ENCODE measurements at places on chromosomes 3 and 15.

- DNase-seq, result no peak
These were observed 33.0 kb downstream of the ALDH1L1 start for GRCh38 chr3:126147147-126147931.

GRCh38 chr15:76533060-76533820, 196.7 kb downstream of the ISL2 start:
- no peak for DNase-seq

- DNase-seq, result no peak
These were observed 153.8 kb downstream of the MTHFS start for GRCh38 chr15:79743032-79743431.

- no peak for DNase-seq
These were observed 106.5 kb downstream of the ERC2 start for GRCh38 chr3:56361731-56362130.

- DNase-seq, result peak; percentile 17
These were observed 187.3 kb downstream of the KCNAB1 start for GRCh38 chr3:156307704-156308103.

GRCh38 chr3:24604215-24604614, 109.6 kb upstream of the THRB start:
- DNase-seq, result no peak

DNA sequence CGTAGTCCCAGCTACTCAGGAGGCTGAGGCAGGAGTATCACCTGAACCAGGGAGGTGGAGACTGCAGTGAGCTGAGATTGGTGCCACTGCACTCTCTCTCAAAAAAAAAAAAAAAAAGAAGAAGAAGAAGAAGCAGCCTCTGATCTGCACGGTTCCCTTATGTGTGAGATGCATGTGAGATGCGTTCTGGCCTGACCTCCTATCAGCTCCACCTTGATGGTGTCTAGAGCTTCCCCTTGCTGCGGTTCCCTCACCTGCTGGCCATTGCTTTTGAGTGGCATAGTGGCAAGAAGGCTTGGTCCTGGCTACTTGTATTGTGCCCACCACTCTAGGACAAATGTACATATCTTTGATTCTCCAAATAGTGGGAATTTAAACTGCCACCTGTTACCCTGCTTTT, 49.4 kb upstream of the CFAP161 start:
- no peak for DNase-seq

GRCh38 chr3:71307991-71308697, 275.4 kb downstream of the FOXP1 start:
- no peak for DNase-seq

- DNase-seq, result no peak
These were observed 453.2 kb downstream of the NR2F2 start for GRCh38 chr15:96783746-96784145.

- DNase-seq, result no peak
These were observed 22.1 kb downstream of the PLOD2 start for GRCh38 chr3:146138902-146139301.

DNA sequence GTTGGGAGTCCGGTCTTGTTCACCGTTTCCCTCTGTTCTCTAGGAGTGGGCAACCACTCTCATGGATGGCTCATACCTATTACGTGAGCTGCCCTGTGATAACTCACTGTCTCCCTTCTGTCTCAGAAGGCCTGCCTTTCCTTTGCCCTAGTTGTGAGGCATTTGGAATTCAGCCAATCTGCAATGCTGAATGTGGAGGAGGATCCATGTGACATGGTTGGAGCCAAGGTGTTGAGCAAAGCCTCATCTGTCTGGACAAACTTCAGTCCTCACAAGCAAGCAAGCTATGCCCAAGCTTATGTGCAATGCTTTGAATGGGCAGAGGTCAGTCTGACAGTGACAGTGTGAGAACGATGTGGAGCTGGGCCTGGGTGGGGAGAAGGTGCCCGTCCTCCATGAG, 37.8 kb upstream of the ATP10A start:
- no peak for DNase-seq

DNA sequence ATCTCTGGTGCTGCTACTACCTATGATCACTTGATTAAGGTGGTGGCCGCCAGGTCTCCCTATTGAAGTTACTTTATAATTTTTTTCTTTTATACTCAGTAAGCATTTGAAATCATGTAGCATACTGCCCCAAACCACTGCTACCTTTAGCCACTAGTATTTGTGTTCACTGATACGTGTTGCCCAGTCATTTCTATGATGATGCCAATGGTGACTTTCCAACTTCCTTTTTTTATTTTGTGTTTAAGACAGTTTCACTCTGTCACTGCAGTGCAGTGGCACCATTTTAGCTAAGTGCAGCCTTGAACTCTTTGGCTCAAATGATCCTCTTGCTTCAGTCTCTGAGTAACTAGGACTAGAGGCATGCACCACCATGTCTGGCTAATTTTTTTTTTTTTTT, 598.2 kb downstream of the NAALADL2 start:
- DNase-seq, result no peak

GRCh38 chr15:94314639-94315038, 83.3 kb downstream of the MCTP2 start:
- DNase-seq, result no peak

GRCh38 chr3:50415816-50416215, 56.5 kb upstream of the TMEM115 start:
- no peak for DNase-seq

GRCh38 chr15:98999233-98999632, 8.4 kb downstream of the PGPEP1L start:
- DNase-seq, result no peak

DNA sequence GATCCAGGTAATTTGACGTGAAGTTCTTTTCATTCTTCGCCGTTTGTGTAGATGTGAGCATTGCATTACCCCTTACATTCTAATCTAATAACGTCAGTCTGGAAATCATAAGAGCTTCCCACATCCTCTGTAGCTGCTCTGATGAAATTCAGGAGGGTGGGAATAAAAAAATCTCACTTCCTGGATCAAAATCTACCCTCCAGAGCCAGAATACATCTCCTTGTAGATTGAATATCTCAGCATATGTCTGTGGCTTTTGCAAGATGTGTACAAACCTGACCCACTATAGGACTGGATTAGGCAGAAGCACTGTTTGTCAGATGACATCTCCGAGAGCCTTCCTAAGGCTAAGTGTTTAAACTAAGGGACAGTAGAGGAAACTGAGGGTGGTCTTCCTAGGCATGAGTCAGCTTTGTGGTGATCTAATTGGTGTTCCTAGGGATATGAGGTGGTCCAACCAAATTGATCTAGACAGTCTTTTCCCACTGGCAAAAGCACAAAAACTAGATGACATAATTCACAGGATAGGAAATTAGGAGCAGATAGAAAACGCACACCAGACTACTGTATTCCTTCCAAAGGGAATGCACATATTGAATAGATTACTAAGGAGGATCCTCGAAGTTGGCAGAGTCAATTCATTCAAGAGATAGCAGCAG, 216.3 kb upstream of the LRTM1 start:
- no peak for DNase-seq

DNA sequence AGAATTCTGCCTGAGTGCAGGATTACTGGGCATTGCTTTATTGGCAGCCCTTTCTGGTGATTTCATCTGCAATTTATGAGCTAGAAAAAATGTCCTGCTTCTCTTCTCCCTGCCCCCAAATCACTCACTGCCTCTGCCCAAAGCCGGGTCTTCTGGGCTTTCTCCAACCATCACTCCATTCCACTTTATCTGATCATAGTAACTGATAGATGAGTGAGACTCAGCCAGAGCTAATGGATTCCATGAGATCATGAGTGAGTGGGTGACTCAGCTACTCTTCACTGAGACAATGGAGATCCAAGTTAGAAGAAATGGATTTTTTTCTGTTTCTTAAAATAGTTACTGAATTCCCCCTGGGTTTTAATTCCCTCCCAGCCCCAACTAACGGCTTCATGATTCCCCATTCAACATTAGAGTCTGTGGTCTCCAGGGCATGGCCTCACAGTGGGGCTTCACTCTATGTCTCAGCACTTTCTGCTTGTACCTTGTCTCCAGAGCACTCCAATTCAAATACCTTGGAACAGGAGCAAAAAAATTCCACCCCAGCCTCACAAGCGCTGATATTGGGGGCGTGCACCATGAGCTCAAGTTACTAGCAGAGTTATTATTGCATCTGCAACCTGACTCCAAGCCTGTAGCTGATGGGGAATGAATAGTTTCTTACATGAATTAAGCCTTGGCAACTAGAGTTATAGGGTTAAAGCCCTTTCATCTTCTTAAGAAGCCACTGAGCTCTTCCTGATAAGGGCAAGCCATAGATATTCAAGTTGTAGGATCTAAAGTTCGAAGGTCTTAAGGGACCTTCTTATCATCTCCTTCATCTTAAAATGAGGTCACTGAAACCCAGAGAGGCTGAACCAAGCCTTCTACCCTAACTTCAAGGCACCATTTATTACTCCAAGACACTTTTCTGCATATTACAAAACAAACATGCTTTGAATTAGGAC, 85.9 kb downstream of the AGBL1 start:
- DNase-seq, result no peak

DNA sequence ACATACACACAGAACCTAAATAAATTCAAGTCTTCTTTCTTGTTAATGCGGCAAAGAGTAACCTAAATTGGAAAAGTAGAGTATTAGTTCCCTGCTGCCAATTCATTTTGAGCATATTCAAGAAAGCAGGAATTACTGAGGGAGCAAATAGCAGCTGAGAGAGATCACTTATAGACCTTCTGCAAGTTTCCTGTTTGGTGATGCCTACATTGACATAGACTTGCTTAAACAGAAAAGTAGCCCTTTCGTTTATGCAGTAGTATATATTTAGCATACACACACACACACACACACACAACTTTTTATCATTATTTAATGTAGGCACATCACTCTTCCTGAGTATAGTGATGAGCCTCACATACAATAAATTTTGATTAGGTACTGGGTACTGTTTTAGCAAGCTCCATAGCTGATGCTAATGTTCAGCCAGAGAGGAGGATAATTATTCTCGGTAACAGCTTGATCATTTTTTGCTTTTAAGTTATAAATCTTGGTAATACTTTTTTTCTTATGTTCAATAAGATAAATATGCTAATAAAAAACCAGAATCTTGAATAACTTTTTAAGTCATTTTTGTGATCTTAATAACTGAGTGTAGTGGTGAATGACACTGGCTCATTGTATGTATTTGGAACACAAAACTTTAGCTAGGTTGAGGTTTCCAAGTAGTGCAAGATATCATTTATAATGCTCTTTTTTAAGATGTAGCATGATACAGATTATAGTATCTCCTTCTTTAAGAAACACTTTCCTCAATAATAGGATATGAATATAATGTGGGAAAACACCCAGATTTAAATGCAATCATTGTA, 174.7 kb downstream of the MBNL1 start:
- DNase-seq, result no peak

GRCh38 chr3:194421-194820, 2.1 kb upstream of the CHL1 start:
- no peak for DNase-seq

DNA sequence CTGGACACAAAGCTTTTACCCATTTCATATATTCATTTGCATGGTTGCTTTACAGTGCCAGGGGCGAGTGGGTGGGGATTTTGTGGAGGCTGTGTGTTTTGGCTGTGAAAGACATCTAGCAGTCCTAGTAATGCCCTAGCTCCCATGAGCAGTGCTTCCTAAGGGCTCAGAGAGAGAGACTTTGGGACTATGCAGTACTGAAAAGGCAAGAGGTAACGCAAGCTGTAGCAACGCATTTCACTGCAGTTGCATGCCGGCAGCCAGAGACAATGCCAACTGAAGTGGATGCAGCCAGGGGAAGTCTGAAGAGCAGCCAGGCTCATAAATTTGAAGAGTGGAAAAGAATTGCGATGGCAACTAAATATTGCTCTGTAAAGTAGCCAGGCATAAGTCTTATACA, 27.4 kb upstream of the ATP10A start:
- no peak for DNase-seq

DNA sequence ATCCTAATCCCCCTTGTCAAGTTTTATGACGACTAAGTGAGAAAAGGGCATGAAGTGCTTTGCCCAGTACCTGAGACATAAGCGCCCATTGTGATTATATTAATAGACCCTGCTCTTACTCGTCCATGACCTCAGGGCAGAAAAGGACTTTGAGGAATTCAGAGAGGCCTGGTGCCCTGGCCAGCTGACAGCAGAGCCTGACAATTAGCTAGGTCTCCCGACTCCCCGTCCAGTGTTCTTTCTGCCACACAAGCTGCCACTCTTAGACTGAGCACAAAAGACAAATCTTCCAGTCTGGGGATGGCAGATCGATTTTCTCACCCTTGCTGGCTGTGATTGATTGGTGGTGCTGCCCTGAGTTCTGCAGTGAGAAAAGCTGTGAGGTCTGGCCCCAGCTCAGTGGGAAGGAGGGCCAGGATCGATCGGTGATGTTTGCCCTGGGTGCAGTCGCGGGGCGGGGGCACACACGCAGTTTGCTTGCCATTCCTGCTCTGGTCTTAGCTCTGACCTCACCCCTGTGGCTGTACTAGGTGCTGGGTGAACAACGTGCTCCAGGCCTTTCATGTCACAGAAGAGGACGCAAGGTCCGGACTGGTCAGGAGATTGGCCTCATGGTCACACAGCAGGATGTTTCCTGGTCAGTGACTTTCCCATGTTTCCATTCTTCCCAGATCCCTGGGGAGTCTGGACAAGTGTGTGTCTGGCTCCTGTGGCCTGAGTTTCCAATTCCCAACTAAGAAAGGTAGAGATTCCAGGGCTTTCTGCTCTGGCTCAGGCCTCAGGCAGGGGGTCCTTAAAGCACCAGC, 67.4 kb upstream of the TLE3 start:
- no peak for DNase-seq

GRCh38 chr15:69459066-69459465, 6.4 kb downstream of the RPLP1 start:
- DNase-seq, result no peak

GRCh38 chr3:16467393-16467792, 46.1 kb downstream of the RFTN1 start:
- DNase-seq, result no peak

DNA sequence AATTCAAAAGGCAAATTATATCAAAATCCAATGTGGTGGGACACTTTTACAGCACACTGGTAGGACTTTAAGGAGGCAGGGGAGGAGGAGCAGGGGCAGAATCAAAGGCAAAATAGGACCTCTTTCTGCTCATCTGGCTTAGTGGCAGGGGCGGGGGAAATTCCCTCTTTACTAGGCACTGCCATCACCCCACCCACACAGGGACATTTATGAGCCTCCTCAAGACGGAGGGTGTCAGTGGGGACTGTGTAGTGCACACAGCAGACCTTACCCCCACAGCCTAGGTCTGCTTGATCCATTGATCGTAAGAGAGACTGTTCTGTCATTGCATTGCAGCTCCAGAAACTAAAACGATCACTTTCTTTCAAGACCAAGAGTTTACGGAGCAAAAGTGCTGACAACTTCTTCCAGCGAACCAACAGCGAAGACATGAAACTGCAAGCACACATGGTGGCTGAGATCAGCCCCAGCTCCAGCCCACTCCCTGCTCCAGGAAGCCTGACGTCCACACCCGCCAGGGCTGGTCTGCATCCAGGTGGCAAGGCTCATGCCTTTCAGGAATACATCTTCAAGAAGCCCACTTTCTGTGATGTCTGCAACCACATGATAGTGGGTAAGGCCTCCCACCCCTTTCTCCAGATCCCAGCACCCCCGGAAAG, 62.9 kb downstream of the STAC start:
- no peak for DNase-seq

GRCh38 chr3:196016485-196016884, 65.4 kb downstream of the TFRC start:
- peak; percentile 18 for DNase-seq
